Activated CD8-positive, alpha-beta memory T cell treated with anti-CD3 and anti-CD28 coated beads for 4 hours (primary cell): ENCODE measurements at places on chromosomes 7 and 10.

DNA sequence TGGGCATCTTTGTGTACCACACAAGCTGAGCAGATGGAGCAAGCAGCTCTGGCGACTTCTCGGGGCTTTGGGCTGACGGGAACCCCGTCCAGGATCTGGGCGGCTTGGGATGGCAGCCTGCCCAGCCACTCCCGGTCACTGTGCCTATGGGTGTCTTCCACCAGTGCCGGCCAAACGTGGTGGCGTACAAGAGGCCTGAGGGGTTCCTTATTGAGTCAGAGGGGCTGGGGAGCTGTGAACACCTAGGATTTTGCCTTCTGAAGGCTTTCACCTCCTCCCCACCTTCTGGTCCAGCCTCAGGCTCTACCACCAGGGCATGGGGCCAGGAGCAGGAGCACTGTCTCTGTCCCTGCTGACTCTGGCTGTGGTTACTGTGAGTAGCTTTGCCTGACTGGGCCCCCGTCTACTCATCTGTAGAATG, 71.8 kb upstream of the PPIF start:
- DNase-seq: no peak

GRCh38 chr10:52250510-52250909, 63.6 kb upstream of the DKK1 start:
- DNase-seq: no peak

- no peak for DNase-seq
Observed at GRCh38 chr10:52617346-52617745, 155.2 kb downstream of the MBL2 start.

- no peak for DNase-seq
Observed at GRCh38 chr7:105017657-105018365, 3.8 kb downstream of the KMT2E start.

DNA sequence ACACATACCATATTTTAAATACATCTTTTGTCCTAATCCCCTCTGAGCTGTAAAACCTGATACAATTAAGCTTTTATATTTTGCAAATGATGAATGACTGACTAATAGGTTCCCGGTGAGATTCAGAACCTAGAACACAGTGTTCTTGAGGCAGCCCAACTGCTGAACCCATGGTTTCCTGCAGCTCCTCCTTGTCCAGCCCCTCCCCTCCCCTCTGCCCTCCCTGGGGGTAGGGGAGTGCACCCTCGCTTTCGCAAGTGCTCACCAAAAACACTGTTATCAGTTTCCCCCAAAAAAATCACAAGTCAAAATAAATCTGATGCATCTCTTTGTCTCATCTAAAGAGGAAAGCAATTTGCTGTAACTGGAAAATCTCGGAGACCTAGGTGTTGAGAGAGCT, 602.8 kb downstream of the KCNMA1 start:
- DNase-seq: no peak

DNA sequence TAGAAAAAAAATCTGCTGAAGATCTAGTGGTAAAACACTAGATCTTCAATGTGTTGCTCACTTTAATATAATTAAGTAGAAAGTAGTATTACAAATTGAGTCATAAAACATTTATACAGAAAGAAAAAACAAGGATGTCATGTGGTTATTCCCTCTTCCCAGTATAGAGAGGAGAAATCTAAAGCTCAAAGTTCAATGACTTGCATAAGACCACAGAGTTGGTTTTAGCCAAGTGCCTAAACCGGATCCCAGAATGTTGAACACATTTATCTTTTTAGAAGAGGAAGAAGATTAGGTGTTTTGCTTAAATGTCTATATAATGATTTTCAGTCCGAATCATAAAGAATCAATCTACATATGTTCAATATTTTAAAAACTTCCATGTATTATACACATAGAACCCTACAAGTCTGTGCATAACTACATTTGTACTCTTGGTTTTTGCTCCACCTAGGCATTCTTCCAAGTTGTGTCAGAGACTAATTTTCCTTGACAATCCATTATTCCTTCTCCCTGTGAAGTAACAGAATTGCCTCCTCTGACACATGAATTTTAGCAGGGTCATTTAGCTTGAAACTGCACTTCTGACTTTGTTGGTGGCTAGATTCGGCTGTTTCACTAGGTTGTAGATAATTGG, 389.2 kb downstream of the MAGI2 start:
- DNase-seq: no peak

DNA sequence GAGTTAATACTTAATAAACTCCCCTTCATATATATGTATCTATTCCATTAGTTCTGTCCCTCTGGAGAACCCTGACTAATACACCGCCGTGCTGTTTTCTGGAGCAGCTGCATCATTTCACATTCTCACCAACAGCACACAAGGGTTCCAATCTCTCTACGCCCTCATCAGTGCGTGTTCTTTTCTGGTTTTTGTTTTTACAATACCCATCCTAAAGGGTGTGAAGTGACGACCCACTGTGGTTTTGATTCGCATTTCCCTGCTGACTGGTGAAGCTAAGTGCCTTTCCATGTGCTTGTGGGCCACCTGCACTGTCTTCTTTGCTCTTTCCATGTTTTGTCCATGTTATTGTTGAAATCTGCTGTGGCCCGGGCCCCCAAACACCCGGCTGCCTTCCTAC, 11.0 kb upstream of the INSIG1 start:
- no peak for DNase-seq

DNA sequence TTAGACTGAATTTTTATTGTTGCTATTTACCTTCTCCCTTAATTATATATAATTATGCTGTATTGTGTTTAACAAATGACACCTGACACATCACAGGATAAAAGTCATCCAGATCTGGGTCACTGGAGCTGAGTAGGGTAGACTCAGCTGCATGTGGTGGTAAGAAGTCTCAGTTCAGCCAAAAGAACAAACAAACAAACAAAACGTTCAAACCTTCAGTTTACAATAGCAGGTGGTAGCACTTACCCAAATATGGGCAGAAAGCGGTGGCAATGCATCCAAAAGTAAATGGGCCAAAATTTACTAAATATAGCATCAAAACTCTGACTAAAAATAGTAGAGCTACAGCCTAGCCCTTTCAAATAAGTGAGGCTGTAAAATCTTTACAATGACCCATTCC, 42.2 kb downstream of the ZWINT start:
- no peak for DNase-seq

GRCh38 chr10:61974601-61975390, 73.3 kb downstream of the ARID5B start:
- DNase-seq: no peak

DNA sequence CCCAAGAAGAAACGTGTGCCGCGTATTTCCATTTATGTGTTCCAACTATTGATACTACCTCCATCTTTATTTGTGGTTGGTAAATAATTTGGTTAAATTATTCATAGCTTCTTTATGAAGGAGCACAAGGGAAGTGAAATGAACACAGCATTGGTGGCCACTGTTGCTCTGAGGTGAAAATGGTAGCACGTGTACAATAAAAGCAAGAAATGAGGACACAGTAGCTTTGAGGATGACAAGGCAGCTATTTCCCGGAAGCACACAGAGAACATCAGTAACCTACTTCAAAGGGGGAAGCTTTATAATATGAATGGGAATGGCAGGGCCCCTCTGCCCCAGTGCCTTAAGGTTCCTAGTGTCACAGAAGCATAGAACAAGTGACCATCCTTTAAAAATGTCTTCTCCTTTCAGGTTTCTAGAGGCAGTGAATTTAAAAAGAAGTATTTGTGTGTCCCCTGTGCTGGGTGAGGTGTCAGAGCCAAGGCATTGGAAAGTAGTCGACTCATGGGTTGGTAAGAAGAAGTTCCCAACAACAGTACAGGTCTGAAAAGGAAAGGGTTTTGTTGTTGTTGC, 78.8 kb downstream of the SGMS1 start:
- no peak for DNase-seq

- DNase-seq: no peak
Observed at GRCh38 chr7:95569720-95570119, 26.6 kb downstream of the PDK4 start.

DNA sequence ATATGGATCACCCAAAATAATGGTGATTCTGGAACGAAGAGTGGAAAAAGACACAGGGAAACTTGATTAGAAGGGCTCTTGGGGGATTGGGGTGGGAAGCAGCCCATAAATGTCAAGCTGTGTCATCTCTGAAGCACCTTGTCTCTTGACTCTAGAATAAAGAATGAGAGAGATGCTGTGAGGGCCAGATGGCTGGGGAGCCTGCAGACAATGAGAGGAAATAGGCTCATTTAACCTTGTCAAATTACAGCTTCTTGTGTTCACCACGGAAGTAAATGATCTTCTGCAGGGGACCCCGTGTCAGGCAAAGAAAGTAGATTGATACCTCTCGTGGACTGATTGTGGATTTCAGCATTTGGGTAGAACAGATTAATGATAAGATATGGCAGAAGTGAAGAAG, 159.3 kb downstream of the ST7 start:
- no peak for DNase-seq

- no peak for DNase-seq
Observed at GRCh38 chr7:111104710-111105109, 13.8 kb downstream of the LRRN3 start.

- no peak for DNase-seq
Observed at GRCh38 chr7:120344276-120344675, 71.3 kb downstream of the KCND2 start.

GRCh38 chr7:113199841-113200240, 81.5 kb upstream of the SMIM30 start:
- DNase-seq: no peak

GRCh38 chr7:144416341-144416740, 12.8 kb upstream of the NOBOX start:
- DNase-seq: no peak

GRCh38 chr7:126529833-126530232, 722.9 kb downstream of the GRM8 start:
- no peak for DNase-seq

DNA sequence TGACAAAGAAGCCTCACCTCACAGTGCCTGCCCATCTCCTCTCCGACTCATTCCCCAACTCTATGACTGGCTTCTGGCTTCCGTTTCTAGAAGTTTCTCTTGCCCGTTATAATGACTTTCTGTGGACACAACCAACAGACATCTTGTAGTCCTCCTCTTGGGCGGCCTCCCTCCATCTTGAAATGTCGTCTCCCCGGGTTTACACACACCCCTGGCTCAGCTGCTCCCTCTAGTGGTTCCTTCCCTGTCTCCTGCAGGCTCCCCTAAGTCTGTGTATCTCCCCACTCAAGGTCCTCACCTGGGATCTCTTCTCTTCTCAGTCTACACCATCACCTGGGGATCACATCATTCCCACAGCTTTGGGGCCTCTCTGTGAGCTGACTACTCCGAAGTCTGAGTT, 123.4 kb upstream of the NEBL start:
- no peak for DNase-seq

- no peak for DNase-seq
Observed at GRCh38 chr7:41047789-41048191, 655.1 kb downstream of the INHBA start.

GRCh38 chr7:38316733-38317360, 43.4 kb upstream of the TARP start:
- no peak for DNase-seq

- DNase-seq: no peak
Observed at GRCh38 chr10:75265856-75266255, 30.1 kb upstream of the COMTD1 start.

GRCh38 chr10:98055841-98056516, 25.6 kb upstream of the CRTAC1 start:
- no peak for DNase-seq

DNA sequence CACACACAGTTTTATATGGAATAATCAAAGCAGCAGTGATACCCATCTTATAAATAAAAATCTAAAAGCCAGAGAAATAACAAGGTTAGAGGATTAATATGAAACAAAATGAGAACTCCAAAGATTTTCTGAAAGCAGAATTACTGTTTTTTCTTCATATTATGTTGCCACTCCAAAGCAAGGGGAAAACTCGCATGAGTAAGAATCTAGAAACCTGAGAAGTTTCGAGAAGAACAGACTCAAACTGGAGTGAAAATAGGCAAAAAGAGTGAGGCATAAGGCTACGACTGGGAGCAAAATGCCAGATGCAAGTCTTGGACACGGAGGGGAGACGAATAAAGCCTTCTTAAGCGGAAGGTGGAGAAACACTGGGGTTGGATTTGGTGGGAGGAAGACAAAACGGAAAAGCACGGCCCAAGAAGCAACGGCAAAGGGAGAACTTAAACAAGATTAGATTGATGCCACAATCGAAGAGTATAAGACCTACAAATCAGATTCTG, 923 bp downstream of the TNPO3 start:
- DNase-seq: no peak
